ENCODE measurements at places on chromosomes 13 and 19.

GRCh38 chr19:17323964-17324332, 10.7 kb downstream of the ANO8 start:
- DNase-seq, result no peak

- no peak for DNase-seq
Measured at GRCh38 chr19:16359074-16359473, 34.4 kb downstream of the KLF2 start.

DNA sequence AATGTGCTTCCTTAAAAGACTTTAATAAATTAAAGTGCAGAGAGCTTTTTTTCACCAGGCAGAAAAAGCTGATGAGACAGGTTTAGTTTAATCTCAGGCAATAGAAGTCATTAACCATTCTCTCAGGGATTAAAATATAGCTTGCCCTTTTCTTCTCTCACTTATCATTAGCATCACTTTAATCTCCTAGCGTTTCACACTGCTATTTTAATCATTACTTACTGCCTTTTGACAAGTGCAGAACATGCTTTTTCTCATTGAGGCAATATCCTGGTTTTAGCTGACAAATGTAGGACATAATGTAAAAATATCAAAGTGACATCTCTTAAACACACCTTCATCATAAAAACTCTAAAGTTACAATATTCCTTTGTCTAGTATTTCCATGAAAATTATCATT, 94.6 kb downstream of the DACH1 start:
- no peak for DNase-seq

GRCh38 chr13:40996426-40997092, 22.6 kb downstream of the ELF1 start:
- DNase-seq, result no peak

GRCh38 chr19:570937-571565, 1.3 kb upstream of the BSG start:
- peak; percentile 55 for DNase-seq

- DNase-seq, result no peak
Measured at GRCh38 chr13:101942038-101942437, 459.8 kb downstream of the FGF14 start.

GRCh38 chr13:32938907-32939306, 77.3 kb upstream of the KL start:
- DNase-seq, result no peak

- no peak for DNase-seq
Measured at GRCh38 chr19:18698321-18699167, 15.1 kb downstream of the CRTC1 start.

DNA sequence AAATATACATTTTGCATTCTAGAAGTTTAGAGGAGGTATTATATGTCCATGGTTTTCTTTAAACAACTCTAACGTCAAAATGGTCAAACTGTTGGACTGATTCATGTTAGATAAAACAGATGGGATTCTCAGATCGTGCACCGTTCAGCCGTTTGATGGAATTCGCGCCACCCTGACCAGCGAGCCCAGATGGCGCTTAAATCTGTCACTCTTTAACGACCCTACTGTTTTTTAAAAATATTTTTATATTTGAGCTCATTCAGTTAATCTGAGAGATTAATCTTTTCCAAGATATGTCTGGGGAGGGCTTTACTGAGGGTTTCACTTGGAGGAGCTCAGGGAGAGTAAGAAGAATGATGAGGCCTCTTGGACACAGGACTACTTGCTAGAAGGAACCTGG, 164.4 kb downstream of the TM9SF2 start:
- DNase-seq, result no peak

DNA sequence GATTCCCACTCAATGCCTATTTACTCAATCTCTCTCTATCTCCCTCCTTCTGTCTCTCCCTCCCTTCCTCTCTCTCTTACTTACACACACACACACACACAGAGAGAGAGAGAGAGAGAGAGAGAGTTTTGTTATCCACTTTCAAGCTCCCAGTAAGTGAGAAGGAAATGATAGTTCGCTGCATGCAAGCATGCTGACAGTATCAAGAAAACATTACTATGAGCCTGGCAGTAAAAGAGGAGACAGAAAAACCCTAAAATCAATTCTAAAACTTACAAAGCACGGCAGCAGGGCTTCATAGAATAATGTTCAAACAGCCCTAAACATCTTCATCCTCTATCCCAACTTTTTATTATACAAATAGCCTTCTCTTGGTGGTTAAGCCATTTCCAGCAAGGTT, 171.9 kb downstream of the FOXO1 start:
- no peak for DNase-seq

GRCh38 chr19:15263361-15263985, 31.2 kb upstream of the EPHX3 start:
- DNase-seq, result no peak

- DNase-seq, result no peak
Measured at GRCh38 chr19:12648088-12648487, 18.5 kb downstream of the MAN2B1 start.

GRCh38 chr19:39133431-39134270, 8.1 kb downstream of the PAK4 start:
- no peak for DNase-seq

- DNase-seq, result no peak
Measured at GRCh38 chr13:50392977-50393376, 377.7 kb downstream of the KCNRG start.

GRCh38 chr19:6061376-6062130, 48.7 kb downstream of the RFX2 start:
- DNase-seq, result no peak

DNA sequence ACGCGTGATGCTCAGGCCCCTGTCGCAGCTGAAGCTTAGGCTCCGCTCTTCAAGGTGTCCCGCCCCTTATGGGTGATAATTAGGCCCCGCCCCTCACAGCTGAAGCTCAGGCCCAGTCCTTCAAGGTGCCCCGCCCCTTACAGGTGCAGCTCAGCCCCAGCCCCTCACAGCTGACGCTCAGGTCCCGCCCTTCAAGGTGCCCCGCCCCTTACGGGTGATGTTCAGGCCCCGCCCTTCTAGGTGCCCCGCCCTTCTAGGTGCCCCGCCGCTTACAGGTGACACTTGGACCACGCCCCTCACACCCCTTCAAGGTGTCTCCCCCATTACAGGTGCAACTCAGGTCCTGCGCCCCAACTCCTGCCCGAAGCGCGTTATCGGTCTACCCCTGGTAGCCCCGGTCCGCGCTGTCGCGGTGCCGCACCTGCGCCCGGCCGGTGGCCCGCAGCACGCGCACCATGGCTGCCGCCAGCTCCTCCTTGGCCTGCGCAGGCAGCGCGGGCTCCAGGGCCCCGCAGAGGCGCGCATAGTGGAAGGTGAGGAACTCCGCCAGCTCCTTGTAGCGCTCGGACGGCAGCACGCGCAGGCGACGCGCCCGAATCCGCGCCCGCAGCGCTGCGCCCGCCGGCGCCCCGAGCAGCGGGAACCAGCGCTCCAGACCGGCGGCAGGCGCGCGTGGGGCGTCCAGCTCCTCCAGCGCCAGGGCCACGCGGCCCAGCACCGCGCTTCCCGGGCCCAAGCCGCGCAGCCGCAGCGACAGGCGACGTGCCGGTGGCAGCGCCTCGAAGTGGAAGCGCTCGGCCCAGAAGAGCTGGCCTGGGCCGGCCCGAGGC, 7.3 kb downstream of the RASAL3 start:
- DNase-seq, result peak; percentile 43

- no peak for DNase-seq
Measured at GRCh38 chr13:40758811-40759210, 12.2 kb downstream of the MRPS31 start.

GRCh38 chr13:46355901-46356590, 31.0 kb downstream of the RUBCNL start:
- no peak for DNase-seq

DNA sequence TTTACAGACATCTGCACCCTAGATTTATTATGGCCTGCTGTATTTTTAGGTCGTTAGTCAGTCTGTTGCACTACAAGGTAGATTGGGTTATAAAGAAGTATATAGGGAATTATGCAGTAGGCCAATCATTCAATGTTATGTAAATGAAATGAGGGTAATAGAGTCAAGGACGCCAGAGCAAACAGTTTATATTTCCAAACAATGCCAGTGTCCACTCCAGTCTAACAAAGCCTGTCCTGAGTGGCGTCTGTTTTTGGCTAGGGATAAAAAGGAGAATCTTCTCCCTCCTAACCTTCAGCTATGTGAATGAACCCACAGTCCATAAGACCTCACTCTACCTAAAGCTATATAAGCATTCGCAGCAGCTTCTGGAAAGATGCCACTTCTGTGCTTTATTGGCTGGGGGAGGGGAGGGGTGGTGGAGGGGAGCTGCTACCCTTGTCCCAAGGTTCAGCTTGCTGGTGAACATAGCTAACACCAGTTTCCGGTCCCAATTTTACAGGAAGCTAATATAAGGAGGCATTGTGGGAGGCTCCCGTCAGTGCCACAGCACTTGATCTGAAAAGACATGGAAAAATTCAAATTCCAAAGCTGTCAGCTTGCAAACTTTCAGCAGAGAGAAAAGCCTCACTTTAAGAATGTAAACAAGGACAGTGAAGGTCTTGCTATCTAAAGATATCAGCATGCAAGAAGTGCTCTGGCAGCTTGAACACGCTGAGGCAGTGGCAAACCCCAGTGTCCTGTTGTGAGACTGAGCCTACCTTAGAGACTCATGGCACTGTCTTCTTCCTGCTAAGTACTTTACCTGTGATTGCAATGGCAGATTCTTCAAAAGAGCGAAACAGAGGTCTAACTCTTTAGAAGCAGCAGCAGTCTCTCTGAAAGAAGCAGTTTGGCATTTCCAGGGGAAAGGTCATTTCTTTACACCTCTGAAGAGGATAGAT, 369.9 kb downstream of the PCDH9 start:
- no peak for DNase-seq

- DNase-seq, result no peak
Measured at GRCh38 chr19:17103177-17103576, 27.6 kb downstream of the MYO9B start.

DNA sequence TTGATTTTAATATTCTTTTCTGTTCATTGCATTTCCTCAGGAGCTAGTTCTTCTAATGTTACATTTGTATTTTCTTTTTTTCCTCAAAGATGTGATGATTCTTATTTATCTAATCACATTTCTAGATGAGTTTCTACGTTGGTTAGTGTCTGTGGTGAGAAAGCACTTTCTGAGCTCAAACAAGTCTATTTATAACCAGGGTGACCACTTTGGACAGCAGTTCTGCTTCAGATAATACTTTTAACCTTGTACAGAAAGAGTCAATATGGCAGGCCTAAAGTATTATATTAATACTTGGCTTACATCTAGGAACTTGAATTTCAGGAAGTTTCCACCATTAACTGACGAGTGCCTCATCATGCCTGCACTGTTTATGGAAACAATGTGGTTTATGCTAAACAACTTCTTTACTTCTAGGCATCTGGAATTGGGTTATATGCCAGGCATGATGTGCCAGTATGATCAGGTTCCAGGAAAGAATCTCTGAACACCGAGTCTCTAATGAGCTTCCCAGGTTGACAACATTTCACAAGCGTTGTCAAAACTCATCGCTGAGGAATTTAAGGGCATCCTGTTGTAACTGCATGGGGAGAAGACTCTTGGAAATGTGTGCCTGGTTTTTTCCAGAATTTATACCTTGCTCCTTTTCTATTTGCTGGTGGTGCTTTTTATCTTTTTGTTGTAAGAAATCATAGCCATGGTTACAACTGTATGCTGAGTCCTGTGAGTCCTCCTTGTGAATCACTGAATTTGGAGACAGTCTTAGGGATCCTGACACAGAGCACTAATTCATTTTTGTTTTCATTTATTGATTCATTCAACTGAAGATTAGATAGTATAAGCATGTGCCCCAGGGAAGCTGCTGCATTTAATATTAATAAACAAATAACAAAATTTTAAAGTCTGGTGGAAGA, 344.4 kb upstream of the PCDH9 start:
- DNase-seq, result no peak

- DNase-seq, result no peak
Measured at GRCh38 chr13:111076155-111077013, 38.7 kb upstream of the ARHGEF7 start.

- DNase-seq, result peak; percentile 29
Measured at GRCh38 chr19:23402388-23402787, 7.1 kb upstream of the ZNF91 start.

- DNase-seq, result no peak
Measured at GRCh38 chr13:103349211-103349980, 283.2 kb upstream of the SLC10A2 start.

DNA sequence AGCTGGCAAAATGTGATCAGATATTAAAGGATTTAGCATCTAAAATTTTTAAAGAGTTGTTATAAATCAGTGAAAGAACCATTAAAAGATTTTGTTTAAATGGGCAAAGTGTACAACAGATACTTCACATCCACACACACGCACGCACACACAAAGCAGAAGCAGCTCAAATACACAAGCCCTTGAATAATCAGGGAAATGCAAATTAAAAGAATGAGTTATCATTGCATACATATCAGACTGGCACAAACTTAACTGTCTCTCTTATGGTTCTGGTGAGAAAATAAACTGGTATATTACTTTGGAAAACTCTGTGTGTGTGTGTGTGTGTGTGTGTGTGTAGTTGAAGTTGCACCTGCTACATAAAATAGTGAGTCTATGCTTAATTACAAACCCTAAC, 59.3 kb downstream of the CRYL1 start:
- DNase-seq, result no peak

DNA sequence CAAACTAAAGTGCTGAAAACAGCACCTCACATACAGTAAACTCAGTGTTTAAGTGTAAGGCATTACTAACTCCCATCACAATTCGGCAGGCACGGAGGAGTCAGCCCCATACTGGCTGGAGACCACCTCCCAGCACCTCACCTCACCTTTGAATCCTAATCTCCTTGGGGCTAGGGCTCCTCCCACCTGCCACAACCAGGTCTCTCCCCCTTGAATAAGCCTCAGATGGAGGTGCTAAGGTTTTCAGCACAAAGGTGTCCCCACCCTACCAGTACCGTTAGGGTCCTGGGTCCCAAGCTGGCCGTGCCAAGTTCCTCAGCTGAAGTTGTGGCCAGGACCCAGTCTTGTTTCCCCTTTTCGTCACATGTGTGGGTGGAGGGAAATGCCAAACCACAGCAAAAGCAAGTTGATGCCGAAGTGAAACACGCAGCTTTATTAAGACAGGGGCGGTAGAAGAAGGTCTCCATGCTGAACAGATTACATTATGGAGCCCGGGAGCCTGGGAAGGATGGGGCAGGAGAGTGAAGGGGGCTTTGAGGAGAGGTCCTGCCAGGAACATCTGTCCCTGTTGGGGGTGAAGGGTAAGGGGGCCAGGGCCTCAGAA, at the start of gene IGFLR1:
TSS of gene IGFLR1 (minus strand) at position 332 of the 604 bp plus-strand sequence. CDS start 1,272 bp downstream, outside the sequence.
- DNase-seq, result peak; percentile 77

- no peak for DNase-seq
Measured at GRCh38 chr13:113557013-113557412, 27.5 kb upstream of the TFDP1 start.

- DNase-seq, result no peak
Measured at GRCh38 chr13:37403776-37404527, 194.6 kb downstream of the POSTN start.

- no peak for DNase-seq
Measured at GRCh38 chr13:110230661-110231347, 76.2 kb downstream of the COL4A1 start.
